ENCODE measurements at places on chromosomes 4 and X.

DNA sequence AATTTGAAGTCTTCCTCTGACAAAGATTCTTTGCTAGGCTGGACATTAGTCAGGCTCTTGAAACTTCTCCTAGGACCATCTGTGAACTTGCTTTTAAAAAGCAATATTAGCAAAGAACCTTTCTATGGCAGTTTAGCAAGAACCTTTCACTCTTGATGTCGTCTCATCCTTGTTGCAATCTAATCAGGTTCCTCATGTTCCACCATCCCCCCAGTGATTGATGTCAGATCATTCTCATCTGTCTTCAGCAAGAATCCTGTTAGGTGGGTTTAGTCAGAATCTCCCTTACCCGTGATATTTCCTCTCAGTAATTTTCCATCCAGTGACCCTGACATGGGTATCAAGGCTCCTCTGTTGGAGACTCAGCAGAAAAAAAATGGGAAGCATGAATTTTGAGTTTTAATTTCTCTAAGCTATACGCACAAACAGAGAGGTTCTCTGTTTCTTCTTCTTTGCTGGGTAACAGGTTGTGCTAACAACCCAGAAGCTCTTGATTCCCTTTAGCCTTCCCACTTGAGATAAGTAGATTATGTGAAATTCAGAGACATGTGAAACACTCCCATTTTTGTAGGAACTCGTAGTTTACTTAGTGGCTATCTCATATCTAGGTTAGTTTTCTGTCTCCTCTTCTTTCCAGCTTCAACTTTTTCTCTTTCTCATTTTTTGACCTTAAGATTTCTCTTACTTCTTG, 507.4 kb downstream of the C4orf33 start:
- DNase-seq, result no peak

DNA sequence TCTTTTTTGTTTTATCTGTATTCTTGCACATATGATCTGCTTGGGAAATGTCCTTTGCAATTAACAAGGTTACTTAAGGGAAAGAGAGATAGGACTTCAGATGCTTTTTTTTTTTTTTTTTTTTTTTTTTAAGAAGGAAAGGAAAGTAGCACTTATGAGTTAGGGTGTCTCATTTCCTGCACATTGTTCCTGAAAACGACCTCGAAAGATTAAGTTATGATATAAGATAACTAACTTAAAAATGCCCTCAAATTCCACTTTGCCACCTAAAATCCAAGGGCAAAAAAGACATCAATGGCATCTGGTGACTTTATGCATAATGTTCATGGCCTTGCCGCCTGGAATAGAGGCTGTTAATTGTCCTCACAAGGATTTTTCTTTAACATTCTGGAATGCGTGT, 44.9 kb downstream of the PCDH7 start:
- no peak for DNase-seq

- peak; percentile 35 for DNase-seq
Measured at GRCh38 chr4:137993232-137993631, 248.9 kb downstream of the SLC7A11 start.

DNA sequence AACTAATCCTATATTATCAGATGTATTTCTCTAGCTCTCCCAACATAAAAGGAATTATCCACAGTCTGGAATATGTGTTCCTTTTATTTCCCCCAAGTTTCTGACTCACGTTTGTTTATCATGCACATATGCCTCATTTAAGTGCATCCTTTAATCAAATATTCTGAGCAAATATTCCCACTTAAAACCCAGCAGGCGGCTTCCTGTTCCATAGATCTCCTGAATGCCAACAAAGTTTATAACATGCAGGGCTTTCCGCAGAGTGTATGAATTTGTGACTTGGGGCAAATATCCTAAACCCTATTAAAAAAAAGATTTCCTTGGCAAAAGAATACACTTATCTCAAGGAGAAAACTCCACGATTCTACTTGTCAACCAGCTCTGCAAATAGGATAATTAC, 16.9 kb downstream of the GLRA2 start:
- DNase-seq, result no peak

DNA sequence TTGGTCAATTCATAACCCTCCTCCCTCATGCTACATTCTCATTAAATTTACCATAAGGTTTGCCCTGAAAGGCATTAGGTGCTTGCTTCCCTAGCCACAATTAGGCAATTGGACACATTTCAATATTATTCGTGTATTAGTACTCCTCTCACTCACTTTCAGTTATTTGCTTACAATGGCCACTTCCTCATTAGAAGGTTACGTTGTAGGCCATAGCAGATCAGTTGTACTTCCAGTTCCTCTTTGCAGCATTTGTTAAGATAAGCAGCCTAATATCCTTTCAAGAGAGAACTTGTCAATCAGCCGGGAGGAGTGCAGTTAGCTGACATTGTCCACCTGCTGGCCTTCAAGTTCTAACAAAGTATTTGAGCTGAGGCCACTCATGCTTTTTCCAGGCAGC, 1017.2 kb downstream of the PCDH7 start:
- no peak for DNase-seq

Measured in H4 (cell line).